ENCODE measurements at places on chromosomes 6 and 20.
A peak's percentile ranks its signal among the peaks of the same experiment; 100 is the strongest.

GRCh38 chr6:52503851-52504781 lies 72.7 kb downstream of the TRAM2 start:
- DNase-seq, result peak; percentile 28

GRCh38 chr20:63789836-63790571 lies 41.1 kb downstream of the ZBTB46 start:
- no peak for DNase-seq

DNA sequence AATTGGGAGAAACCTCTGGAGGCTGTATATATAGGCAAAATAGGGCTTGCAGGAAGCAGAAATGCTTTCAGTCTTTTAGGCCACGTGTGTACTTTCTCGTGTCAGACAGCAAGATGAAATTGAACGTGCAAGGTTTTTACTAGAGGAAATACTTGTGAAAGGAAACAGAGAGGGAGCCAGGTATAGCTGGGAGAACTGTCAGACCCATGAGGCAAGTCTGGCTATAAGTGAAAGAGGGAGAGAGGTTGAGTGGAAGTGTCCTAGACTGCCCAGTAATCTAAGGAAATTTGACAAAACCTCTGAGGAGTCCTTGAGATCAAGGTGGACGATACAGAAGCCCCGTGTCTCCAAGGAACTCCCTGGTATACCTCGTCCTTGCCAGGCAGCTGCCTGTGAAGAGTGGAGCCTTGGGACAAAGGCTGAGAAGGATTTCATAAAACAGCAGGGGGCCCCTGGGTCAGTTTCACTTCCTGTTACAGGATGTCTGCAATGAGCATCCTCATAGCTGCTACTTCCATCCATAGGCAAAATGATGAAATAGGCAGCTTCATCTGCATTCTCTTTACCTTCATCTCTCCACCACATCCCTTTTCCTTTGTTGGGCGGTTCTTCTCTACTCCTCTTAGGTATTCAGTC lies 114.4 kb upstream of the MAP3K7 start:
- DNase-seq, result peak; percentile 2

- DNase-seq, result no peak
Observed at GRCh38 chr6:149202952-149203351, 114.6 kb upstream of the TAB2 start.

DNA sequence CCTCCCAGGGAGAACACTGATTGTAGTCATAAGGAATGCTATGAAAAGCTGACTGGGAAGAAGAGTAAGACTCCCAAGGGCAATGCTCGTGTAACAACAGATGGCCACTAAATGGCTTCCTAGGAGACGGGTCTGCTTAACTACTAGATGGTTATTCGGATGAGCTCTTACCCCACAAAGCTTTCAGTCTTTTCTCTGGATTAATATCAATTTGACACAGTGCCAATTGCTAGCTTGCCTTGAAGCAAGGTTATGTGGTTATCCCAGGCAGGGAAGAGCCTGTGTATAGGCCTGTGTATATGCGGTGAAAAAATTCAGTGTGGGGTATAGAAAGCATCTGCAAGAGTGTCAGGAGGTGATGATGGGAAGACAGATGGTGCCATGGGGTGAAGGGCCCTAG lies 86.4 kb upstream of the NOX3 start:
- DNase-seq, result no peak
